ENCODE measurements at places on chromosomes 1 and 21.

DNA sequence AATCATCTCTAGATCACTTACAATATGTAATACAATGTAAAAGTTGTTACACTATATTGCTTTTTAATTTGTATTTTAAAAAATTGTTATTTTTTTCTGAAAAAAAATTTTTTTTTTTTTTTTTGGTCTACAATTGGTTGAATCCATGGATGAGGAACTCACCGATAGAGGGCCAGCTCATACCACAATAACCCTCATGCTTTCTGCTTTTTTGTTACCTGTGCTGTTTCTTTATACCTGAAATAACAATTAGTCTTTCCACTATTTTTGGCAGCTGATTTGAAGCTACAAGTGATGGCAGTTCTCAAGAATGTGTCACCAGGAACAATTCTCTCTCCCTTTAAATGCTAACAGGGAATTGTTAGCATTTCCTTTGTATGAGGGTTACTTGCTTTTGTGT lies 12.0 kb downstream of the SMG7 start:
- DNase-seq: no peak

DNA sequence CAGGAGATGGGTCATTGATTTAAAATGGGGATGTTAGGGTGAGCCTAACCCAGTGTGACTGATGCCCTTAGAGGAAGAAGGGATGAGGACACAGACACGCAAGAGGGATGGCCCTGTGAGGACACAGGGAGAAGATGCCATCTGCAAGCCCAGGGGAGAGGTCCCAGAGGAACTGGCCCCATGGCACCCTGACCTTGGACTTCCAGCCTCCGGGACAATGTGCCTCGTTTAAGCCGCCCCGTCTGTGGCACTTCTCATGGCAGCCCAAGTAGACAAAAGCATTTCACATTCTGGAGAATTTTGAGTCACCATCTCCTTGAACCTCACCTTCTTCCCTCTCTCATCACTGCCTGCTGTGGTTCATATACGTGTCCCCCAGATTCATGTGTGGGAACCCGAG lies 20.1 kb upstream of the PCBP3 start:
- peak; percentile 7 for DNase-seq

- no peak for DNase-seq
Measured at GRCh38 chr1:7606096-7606495, 165.0 kb upstream of the VAMP3 start.

- DNase-seq: no peak
Measured at GRCh38 chr1:56070601-56071000, 508.8 kb downstream of the PLPP3 start.

DNA sequence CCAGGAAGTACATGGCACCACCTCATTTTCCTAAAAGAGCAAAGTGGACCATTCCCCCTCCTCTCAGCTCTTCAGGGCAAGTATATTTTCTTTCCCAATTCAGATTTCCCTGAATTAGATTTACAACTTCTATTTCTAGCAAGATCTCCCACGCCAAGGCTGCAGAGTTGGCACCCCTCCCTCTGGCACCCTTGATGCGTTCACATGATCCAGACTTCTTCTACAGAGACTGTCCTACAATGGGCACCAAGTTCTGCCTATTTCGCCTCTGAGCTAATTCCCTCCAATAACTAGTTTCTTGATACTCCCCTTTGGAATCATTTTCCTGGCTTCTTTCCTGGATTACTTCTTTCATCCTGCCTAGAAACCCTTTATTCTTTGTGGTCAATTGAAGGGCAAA lies 122.0 kb downstream of the CDC7 start:
- no peak for DNase-seq

DNA sequence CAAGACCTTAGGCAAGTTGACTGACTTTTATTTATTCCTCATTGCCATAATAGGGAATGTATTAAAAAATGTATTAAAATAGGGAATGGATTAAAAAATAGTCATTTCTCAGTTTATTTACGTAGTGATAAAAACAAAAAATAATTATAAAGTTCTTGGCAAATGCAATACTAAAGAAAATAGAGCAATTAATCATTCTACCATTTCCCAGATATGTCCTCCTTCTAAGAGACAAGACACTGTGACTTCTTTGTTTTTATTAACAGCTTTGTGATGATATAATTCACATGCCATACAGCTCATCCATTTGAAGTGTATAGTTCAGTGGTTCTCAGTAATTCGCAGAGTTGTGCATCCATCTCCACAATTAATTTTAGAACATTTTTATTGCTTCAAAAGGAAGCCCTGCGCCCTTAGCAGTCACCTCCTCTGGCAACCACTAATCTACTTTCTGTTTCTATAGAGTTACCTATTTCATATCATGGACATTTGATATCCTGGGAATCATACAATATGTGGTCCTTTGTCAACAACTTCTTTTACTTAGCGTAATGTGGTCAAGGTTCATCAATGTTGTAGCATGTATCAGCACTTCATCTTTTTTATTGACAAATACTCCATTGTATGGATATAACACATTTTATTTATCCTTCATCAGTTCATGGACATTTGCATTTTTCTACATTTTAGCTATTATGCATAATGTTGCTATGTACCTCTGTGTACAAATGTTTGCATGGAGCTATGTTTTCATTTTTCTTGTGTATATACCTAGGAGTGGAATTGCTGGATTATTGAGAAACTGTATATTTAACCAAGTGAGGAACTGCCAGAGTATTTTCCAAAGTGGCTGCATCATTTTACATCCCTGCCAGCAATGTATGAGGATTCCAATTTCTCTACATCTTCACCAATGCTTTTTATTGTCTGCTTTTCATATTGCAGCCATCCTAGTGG lies 5.6 kb downstream of the TBX19 start:
- no peak for DNase-seq
